Cortex of kidney (tissue), 1 donor: ENCODE measurements at places on chromosomes 6 and 20.

DNA sequence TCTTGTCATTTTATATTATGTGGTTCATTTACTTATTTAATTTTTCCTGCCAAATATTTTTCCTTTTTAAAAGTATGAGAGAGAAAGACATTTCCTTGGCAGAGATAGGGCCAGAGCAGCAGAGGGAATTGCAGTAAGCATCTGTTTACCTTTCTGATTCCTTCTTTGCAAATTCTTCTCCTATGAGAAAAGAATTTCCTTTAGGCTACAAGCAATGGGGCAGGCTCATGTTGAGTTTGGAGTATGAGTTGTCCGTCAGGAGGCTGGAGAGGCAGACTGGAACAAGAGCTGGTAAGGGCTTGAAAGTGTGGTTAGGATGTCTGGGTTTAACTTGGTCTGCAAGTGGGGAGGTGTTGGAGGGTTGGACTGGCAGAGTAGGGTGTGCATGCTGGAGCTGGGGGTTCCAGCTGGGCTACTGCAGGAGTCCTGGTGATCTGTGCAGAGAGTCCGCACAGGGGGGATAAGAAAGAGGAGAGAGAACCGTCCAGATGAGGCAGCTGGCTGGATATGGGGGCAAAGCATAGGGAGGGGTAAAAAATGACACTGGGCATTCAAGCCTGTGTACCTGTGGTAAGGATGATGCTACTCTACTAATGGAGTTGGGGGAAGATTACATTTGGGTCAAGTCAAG, 19.7 kb downstream of the TIAM2 start:
- DNase-seq, result no peak

GRCh38 chr20:63087872-63088680, 81.3 kb upstream of the BHLHE23 start:
- no peak for DNase-seq

DNA sequence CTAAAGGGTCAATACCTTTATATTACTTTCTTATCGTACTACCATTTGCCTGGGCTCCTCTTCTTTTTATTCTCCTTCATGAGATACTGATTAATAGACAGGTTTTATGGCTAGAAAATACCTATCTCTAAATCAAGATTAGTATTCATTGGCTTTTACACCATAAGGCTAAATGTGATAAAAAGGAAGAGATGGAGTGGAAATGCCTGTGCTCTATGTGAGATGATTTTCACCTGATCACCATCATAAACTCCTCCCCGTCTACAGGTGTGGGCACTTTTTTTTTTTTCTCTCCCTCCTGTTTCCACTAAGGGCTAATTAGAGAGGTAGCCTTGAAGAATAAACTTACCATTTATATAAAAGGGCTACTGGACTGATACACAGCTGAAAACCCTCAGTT, at the start of gene GLYATL3:
Gene GLYATL3, plus strand, starts transcription at position 301 of the 400 bp plus-strand sequence. CDS start 12,068 bp downstream, outside the sequence.
- DNase-seq, result no peak

- no peak for DNase-seq
Observed at GRCh38 chr6:3046295-3046694, 22.0 kb upstream of the RIPK1 start.

GRCh38 chr6:98203170-98203806, 631.1 kb upstream of the POU3F2 start:
- DNase-seq, result no peak

DNA sequence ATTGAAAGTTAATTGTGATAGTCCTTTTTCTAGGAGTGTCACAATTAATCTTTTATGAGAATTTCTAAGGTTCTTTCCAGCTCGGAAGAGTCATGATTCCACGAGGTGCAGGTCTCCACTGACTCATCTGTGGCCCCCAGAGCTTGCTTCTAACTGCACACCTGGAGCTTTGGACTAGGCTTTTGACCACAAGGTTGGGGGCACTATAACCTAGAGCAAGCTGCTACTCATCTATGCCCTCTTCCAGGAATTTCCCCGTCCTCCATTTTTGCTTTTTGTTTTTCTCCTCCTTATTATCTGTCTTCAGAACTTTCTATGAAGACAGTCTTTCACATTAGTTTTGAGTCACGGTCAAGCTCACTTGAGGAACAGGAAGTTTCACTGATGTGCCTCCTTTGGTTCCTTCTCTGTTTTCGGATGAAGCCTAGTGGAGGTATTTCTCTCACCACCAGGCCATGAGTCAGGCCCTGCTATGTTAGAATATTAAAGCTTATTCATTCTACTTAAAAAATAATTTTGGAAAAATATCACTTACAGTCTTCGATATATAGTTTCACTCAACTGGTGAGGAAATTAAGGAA, 119.2 kb upstream of the INSM1 start:
- no peak for DNase-seq

GRCh38 chr6:37731888-37732287, 34.2 kb upstream of the MDGA1 start:
- no peak for DNase-seq

DNA sequence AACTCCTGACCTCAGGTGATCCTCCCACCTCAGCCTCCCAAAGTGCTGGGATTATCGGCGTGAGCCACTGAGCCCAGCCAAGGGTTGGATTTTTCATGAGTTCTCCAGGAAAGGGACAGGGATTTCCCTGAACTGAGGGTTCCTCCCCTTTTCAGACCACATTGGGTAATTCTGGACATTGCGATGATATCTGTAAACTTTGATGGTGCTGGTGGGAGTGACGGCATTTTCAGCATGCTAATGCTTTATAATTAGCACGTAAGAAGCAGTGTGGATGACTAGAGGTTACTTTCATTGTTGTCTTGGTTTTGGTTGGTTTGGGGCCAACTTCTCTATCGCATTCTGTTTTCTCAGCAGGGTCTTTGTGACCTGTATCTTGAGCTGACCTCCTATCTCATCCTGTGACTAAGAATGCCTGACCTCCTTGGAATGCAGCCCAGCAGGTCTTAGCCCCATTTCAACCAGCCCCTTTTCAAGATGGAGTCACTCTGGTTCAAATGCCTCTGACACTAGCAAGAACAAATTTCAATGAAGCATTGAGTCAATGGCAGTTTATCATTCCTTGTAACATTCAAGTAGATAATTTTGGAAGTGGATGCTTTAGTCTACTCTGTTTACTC, 156.5 kb downstream of the TTLL2 start:
- DNase-seq, result no peak

GRCh38 chr6:3813150-3813780, 35.9 kb upstream of the FAM50B start:
- no peak for DNase-seq

DNA sequence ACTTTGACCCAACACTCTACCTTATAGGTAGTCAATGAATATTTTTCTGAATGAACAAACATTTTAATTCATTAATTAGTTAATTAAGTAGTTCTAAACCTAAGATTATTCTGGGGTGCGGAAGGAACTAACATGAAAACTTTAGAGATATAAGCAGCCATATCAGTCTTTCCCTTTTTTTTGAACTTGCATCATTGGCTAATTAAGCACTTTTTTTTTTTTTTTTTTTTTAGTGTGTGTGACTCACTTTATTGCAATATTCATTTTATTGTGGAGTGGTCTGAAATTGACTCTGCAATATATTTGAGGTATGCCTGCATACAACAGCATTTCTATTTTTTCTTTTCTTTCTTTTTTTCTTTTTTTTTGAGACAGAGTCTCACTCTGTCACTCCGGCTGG, 21.8 kb upstream of the AMD1 start:
- no peak for DNase-seq

GRCh38 chr6:52132292-52132691, 44.9 kb upstream of the PKHD1 start:
- DNase-seq, result no peak

- DNase-seq, result no peak
Observed at GRCh38 chr6:84061174-84061573, 27.6 kb downstream of the MRAP2 start.

GRCh38 chr20:63442100-63442493, 30.4 kb downstream of the KCNQ2 start:
- no peak for DNase-seq

GRCh38 chr6:157368359-157369049, 12.5 kb upstream of the ZDHHC14 start:
- DNase-seq, result no peak

DNA sequence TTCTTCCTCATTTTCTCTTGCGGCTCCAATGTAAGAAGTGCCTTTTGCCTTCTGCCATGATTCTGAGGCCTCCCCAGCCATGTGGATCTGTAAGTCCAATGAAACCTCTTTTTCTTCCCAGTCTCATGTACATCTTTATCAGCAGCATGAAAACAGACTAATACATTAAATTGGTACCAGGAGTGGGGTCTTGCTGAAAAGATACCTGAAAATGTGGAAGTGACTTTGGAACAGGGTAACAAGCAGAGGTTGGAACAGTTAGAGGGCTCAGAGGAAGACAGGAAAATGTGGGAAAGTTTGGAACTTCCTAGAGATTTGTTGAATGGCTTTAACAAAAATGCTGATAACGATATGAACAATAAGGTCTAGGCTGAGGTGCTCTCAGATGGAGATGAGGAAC, 316.7 kb upstream of the HS3ST5 start:
- DNase-seq, result no peak

DNA sequence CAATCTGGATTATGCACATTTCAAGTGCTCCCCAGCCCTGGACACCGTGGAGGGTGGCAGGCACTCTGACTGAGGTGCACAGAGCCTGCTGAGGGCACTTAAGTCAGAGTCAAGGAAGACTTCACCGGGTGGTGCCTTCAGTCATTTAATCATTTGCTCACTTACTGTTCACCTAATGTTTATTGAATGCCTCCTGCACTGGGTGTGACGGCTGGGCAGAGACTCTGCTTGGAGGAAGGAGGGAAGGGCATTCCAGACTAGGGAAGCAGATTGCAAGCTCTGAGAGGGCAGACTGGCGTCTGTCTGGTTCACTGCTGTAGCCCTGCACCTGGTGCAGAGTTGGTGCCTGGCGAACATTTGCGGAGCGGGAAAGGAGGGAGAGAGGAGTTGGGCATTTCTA, 54.2 kb upstream of the FAM83D start:
- no peak for DNase-seq

DNA sequence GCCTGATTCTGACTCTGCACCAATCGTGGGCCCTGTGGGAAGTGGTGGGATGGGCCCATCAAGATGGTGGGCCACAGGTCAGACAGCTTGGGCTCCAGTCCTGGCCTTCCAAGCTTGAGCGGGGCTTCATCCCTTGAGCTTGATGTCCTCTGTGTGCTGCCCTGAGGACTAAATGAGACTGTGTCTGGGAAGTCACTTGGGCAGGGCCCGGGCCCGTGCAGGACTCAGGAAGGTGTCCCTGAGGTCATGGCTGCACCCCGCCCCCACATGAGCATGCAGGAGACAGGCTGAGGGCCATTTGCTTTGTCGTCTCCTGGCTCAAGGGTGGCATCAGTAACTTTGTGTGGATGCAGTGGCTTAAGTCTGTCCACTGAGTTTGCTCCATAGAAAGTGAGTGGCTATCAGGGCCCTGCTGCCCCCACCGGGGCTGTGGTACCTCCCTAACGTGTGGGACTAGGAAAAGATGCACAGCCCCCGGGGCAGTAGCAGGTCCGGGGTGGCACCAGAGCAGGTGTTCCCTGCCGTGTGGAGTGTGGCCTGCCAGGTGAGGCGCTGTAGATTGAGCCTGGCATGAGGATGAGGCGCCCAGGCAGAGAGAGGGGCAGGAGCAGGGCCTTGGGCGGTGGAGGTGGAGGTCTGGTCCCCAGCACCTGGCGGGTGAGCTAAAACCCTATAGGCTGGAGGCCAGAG, 298.6 kb downstream of the TAF4 start:
- DNase-seq, result no peak

DNA sequence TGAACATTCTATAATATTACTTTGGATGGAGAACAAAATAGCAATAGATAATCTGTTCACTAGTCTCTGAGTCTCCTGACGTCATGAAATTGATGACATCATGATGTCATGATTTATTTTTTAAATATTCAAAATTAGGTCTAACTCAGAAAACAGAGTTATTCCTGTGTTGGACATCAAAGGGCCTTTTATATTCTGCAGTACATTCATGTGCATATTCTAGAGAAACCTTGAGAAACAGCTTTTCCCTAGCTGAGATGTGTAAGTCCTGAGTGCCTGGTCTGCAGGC, 53.3 kb downstream of the MYB start:
- no peak for DNase-seq

DNA sequence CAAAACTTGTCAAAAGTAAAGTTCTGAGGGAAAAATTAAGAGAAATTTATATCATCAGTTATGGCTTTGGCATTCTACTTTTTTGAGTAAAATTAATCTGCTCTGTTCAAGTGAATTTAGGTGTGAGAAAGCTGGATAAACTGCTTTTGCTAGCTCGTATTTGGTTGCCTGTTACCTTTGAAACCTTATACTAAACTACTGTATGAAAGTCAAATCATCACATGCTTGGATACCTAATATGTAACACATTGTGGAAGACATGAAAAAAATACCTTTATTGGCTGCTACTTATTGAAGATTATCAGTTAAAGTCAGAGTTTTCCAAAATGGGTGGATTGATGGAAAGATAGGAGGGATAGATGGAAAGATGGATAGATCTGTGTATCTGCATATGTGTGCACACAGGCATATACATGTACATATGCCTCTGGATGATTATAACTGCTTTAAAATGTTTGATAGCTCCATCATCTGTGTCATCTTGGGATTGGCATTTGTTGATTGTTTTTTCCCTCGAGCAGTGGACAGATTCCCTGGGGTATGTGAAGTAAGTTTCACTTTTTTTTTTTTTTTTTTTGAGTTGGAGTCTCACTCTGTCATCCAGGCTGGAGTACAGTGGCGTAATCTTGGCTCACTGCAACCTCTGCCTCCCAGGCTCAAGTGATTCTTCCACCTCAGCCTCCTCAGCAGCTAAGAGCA, 24.3 kb downstream of the SCAF8 start:
- DNase-seq, result no peak

DNA sequence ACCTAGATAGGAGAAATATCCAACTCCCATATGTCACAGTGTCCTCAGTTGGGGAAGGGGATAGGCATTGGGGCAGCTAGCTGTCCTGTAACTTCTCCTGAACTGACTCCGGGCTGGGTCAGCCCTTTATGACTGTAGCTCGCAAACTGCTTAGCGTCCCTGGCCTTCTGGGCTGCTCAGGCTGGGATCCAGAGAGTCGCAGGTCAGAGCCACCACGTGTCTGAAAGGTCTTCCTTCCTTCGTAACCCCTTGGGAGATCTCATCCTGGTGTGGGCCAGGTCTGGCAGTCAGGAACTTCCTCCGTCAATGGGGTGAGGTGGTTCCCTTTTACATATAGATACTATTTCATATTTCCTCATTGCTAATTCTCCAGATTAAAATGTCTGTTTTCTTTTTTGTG, 28.8 kb upstream of the HINT3 start:
- DNase-seq, result no peak

DNA sequence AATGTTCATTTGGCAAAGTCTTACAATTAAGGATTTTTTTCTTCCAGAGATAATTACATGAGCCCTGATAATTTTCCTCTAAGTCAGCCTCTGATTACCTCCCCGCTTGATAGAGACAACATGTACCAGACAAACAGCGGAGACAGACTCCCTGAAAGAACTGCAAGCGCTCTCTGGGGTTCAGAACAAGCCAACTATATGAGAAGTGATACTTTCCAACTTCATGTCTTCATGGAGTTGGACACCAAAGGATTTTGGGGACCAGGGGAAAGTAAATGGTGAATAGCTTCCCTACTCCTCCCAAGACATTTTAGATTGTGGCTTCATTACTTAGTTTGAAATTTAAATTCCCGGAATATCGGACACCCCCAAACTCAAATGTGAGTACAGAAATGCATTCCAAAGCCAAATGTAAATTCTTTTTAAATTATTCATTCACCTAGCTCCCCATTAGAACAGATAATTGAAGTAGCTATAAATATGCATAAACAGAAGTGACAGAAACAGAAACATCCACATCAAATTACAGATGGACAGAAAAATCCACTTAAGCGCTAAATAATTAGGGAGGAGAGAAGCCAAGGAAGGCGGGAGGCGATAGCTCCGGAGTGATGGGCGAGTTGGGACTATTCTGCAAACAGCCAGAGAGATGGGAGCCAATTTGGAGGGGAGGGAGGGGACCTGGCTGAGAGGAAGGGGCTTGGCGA, 129.7 kb upstream of the AKAP12 start:
- DNase-seq, result no peak
